AG08395 (cell line): ENCODE measurements at places on chromosomes 6 and 20.

- DNase-seq, result no peak
Measured at GRCh38 chr6:37549154-37549553, 49.5 kb upstream of the CCDC167 start.

DNA sequence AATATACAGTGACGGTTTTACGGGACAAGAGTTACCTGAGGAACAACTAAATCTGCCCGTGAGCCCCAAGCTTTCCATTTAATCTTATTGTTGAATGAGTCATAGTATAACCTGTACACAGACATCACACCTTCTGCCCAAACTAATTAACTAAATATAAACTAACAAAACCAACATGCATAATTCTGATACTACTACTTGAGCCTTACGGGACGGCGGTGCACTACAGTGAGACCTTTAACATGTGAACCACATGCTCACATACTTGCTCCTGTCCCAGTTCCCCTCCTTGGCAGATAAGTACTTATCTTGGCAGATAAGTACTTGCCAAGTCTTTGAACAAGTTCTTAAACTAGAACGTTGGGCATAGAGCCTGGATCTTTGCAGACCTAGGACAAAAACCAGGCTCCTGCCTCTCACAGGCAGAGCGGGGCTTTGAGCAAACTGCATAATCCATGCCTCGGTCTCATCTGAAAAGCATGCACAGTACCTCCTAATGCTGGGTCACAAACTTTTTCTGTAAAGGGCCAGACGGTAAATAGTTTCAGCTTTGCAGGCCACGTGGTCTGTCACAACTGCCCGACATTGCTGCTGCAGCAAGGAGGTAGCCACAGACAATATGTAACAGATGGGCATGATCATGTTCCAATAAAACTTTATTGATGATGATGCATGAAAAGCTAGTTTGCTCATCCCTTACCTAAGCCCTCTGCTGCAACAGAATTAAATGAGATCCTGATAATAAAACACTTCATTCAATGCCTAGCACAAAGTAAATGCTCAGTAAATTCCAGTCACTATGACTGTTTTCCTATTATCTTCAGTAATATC, 23.0 kb downstream of the ZNF217 start:
- DNase-seq, result no peak

DNA sequence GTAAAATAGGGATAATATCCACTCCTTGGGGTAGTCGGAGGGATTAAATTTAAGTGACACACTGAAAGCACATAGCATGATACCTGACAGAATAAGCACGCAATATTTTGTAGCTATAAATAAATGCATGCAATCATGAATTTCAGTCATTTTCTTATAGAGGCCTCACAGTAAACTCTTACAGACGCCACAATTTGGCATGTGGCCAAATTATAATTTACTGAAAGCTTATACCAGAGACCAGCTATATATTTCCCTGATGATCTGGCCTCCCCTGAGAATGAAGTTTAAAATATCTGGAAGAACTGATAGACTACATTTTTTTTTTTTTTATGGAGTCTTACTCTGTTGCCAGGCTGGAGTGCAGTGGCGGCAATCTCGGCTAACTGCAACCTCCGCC, 40.9 kb downstream of the QRSL1 start:
- DNase-seq, result no peak

DNA sequence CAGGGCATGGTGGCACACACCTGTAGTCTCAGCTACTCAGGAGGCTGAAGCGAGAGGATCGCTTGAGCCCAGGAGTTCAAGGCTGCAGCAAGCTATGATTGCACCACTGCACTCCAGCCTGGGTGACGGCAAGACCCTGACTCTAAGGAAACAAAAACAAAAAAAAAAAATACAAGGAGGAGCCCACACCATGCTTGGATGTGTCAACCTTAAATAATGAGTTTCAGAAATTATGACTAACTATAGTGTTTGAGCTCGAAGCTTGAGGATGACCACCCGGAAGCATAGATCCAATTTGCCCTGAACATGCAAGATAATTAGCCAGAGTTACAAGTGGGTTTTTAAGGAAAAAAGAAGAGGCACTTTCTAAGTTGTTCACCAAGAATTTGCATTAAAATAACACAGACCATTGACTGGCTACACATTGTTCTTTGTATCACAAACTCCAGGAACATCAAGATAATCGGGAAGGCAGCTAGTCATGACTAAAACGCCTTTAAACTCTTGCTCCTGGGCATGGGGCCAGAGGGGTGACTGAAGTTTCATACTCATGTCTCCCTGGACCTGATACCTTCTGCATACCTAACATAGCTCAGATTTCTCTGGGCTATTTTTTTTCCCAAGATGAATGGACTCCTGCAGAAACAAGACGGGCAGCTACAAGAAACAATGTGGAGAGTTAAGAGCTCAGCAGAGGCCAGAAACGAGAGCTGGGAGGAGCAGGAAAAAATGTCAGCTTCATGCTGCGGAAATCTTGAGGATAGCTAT, 289.6 kb downstream of the PREX1 start:
- no peak for DNase-seq
